Fibroblast of skin of scalp (primary cell): ENCODE measurements at places on chromosomes 1 and 21.
A peak's percentile ranks its signal among the peaks of the same experiment; 100 is the strongest.

DNA sequence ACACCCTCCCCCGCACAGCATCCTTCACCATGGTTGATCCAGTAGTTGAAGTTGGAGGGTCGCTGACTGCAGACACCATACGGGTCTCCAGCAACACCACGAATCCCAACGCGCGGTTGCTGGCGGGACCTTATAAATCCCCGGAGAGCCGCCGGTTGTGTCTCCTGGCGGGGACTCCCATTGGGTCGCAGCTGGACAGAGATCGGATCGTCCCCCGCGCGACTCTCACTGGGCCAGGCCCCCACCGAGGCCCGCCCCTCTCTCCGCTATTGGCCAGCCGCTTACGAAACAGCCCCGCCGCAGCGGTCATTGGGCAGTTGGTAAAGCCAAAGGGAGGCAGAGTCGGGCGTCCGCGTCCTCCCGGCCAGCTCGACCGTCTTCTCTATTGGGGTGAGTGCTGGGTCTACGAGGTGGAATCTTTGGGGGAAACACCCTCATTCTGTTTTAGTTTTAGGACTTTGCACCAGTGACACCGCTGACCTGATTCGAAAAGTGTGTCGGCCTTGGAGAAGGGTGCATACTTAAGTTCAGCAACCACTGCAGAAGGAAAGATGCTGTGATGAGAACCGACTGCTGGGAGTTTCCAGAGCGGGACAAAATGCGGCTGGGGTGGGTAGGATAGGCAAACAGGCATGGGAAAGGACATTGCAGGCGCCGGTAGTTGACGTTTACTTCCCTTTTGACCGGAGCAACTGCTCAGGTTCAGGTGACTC is 27.4 kb downstream of the RABIF start:
- DNase-seq = peak; percentile 81

DNA sequence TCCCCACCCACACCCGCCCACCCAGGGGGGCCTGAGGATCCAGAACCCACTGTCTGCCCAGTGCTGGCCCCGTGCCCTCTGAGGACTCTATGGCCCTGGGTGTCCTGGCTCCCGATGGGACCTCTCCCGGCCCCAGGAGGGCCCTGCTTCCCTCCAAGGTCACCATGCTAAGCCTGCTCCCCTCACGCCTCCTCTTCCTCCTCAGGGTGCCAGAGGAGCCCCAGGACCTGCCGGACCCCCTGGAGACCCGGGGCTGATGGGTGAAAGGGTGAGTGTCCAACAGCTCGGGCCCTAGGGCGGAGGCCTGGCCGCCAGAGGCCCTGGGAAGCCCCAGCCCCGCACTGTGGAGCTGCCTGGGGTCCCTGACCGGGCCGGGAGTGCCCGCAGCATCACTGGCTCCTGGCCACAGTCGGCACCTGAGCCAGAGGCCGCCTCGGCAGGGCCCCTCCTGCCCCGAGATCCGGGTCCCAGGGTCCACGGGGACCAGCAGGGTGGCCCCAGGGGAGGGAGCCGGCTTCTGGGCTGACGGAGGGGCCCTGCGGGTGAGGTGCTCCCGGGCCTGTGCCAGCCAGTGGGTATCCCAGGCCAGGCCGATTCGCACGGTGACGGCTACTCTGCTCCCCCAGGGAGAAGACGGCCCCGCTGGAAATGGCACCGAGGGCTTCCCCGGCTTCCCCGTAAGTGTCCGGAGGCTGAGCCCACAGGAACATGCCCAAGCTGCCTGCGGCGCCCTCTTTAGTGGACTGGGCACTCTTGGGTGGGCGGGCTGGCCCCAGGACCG is 16.1 kb downstream of the COL6A1 start:
- DNase-seq = no peak

GRCh38 chr1:214404571-214405213 is 123.7 kb downstream of the SMYD2 start:
- no peak for DNase-seq

DNA sequence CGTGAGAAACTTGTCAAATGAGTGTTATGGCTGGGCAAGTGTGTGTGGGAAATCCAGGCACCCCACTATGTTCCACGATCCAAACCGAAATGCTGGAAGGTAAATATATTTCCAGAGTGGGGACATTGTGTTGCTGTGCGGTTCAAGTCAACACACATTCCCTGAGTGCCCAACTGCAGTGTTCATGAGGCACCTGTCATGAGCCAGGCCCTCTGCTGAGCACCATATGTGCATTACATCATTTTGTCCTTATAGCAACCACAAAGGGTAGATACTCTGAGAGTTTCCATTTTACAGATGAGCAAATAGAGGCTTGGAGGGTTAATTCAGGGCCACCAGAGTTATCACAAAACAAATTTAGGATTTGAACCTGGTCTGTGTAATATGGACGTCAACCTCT is 59.9 kb upstream of the SOD1 start:
- no peak for DNase-seq

- DNase-seq = peak; percentile 63
Measured at GRCh38 chr1:81876901-81877733, 76.4 kb downstream of the ADGRL2 start.

DNA sequence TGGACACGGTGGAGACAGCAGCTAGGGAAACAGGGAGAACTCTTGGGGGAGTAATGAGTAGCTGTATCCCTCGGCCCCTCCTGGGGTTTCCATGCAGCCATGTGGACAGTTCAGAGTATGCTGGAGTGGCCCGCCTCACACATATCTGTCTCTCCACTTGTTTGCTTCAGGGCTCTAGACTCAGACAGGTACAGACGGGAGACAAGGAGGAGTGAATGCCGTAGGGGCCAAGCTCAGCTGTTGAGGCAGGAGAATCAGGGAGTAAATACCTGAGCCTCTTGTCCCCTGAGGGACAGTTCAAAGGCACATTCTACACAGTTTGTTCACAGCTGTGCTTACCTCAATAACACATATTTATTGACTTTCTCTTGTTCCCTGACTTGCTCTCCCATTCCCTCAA is 7.7 kb upstream of the PTGFRN start:
- no peak for DNase-seq

DNA sequence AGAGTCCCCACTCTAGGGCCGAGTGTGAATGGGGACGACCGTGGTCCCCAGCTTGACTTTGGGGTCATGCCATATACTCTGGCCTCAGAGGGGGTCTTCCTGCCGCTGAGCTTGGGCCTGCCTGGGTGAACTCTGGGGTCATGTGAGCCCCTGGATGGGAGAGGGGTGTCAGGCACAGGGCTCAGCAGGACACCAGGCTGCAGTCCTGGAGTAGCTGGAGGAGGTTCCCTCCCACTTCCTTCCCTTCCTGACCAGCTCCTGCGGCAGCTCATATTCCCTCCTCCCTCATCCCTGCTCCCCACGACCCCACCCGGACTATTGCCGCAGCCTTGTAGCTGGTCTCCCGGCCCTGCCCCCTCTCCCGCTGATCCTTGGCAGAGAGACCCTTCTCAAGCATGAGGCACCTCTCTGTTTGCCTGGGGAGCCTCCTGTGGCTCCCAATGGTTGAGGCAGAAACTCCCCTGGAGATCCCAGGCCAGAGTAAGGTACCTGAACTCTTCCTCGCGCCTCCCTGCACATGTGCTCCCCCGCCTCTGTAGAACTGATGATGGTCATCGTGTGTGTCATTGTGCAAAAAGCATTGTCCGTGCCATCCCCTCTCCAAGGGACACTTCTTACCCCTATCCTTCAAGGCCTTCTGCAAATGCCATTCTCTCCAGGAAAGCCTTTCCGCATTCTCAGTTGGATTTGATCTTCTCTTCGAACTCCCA is 1.8 kb downstream of the TNFRSF1B start:
- DNase-seq = no peak

GRCh38 chr1:30538993-30539867 is 184.2 kb downstream of the MATN1 start:
- DNase-seq = no peak

DNA sequence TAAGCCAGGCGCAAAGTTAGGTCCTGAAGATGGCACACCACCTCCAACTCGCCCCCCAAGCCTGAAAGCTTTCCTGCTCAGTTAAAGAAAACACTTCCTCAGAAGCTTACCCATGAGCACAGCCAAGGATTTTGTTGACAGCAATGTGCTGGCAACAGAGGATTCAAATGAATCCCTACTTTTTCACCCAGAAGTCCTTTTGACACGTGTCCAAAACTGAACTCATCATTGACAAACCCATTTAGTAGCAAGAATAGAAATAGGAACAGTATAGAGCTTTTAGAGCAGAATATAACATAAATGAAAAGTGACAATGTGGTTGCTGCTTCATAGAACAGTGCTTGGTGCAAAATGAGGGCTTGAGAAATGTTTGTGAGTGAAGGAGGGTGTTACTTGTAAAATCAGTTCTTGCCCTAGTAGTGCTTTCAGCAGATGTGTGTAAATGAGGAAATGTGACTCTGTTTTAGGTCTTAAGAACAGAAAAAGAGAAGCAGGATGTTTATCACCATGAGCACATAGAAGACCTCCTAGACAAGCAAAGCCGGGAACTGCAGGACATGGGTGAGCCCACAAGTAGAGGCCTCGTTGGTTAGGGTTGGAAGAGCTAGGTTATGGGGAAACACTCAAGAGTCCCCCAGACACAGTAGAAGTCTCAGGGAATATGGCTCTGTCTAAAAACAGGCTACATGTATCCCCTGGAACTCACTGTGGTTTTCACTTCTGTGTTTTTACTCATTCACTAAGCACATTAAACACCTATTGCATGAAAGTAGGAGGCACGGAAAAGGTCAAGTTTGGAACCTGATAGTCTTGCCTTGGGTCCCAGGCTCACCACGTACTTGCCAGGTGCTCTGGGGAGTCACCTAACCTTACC is 48.6 kb upstream of the TMEM125 start:
- DNase-seq = no peak

GRCh38 chr1:165303386-165303785 is 53.1 kb downstream of the LMX1A start:
- peak; percentile 7 for DNase-seq

- no peak for DNase-seq
Measured at GRCh38 chr1:8747879-8748825, 69.3 kb downstream of the RERE start.

- DNase-seq = no peak
Measured at GRCh38 chr1:242813490-242814091, 289.1 kb upstream of the PLD5 start.

DNA sequence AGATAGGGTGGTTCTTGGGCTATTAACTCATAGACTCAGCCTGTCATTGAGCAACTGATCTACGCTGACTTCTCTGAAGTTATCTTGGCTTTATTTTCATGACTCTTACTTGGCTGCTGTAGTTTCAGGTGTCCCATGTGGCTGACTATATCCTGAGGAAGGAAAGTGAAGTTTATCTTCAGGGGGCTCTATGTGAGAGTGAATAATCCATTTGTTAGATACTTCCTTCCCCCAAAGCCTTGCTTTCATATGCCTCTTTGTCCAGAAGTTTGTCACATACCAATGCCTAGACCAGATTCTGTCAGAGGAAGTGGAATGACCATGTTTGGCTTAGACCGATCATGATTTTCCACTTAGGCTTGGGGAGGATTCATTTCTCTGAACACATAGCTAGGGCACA is 27.9 kb upstream of the C1orf87 start:
- DNase-seq = no peak

DNA sequence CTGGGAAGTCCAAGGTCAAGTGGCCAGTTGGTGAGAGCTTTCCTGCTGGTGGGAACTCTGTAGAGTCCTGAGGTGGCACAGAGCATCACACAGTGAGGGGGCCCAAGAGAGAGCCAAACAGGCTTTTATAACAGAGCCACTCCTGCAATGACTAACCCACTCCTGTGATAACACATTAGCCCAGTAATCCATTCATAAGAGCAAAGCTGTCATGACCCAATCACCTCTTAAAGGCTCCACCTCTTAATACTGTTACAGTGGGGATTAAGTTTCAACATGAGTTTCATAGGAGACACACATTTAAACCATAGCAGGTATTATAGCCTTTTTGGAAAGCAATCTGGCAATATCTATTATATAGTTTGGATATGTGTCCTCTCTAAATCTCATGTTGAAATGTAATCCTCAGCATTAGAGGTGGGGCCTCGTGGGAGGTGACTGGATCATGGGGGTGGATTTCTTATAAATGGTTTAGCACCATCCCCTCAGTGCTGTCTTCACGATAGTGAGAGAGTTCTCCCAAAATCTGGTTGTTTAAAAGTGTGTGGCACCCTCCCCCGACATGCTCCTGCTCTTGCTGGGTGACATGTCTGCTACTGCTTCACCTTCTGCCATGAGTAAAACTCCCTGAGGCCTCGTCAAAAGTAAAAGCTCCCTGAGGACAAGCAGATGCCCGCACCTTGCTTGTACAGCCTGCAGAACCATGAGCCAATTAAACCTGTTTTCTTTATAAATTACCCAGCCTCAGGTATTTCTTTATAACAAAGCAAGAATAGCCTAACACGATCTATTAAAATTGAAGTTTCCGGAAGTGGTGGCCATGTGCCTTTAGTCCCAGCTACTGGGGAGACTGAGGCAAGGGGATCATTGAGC is 64.5 kb downstream of the CD58 start:
- DNase-seq = no peak

DNA sequence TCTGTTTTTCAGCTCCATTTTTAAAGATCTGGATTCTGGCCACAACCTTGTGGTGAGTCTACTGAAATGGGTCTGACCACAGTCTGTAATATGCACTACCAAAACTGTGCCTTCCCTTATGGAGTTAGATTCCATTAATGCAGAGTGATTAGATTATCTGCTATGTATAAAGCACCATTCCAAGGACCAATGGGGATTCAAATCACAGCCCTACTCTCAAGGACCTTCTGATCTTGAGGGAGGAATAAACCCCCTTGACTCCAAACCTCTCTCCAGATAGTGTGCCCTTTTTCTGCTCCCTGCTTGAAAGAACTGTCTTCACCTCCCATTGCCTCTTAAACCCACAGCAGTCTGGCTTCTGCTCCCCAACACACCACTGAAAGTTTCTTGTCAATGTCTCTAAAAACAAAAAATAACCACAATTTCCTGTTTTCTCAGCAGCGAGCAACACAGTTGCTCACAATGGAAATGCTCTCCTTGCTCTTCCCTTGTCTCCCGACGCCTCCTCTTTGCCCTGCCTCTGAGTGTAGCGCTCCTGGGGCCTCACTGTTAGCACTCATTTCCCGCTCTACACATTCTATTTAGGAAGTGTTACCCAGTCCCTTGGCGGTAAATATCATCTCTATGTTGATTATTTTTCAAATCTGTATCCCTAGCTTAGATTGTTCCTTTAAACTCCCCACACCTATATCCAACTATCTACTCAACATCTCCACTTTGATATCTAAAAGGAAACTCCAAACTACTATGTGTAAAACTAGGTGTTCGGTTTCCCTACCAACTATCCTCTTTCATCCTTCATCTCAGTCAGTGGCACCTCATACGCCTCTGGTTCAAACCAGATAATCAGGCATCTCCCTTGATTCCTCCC is 13.6 kb downstream of the PCNX2 start:
- peak; percentile 57 for DNase-seq

- DNase-seq = no peak
Measured at GRCh38 chr1:2933431-2934155, 87.7 kb upstream of the ACTRT2 start.

GRCh38 chr21:36237441-36237840 is 80.8 kb downstream of the DOP1B start:
- no peak for DNase-seq
